Mesenteric fat pad (tissue), 1 donor: ENCODE measurements at places on chromosomes 3 and 15.
A peak's percentile ranks its signal among the peaks of the same experiment; 100 is the strongest.

- DNase-seq: peak; percentile 62
Measured at GRCh38 chr3:138473391-138473790, 39.0 kb downstream of the ESYT3 start.

- no peak for DNase-seq
Measured at GRCh38 chr3:151630035-151630434, 103.7 kb upstream of the AADACL2 start.

DNA sequence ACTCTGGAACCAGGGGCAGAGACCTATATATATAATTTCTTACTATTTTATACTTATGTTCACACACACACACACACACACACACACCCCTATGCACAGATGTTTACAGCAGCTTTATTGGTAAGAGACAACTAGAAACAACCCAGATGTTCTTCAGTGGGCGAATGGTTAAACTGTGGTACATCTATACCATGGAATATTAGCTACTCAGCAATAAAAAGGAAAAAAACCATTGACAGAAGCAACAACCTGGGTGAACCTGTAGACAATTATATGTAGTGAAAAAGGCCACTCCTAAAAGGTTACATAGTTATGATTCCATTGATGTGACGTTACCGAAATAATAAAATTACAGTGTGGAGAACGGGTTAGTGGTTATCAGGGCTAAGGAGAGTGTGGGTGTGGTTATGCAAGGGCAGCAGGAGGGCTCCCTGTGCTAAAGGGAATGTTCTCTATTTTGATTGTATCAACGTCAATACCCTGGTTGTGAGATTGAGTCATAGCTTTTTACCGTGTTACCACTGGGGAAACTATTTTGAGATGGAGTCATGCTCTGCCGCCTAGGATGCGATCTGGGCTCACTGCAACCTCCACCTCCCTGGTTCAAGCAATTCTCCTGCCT, 85.5 kb downstream of the FLNB start:
- DNase-seq: no peak

GRCh38 chr15:69557020-69557706, 104.5 kb downstream of the RPLP1 start:
- no peak for DNase-seq

DNA sequence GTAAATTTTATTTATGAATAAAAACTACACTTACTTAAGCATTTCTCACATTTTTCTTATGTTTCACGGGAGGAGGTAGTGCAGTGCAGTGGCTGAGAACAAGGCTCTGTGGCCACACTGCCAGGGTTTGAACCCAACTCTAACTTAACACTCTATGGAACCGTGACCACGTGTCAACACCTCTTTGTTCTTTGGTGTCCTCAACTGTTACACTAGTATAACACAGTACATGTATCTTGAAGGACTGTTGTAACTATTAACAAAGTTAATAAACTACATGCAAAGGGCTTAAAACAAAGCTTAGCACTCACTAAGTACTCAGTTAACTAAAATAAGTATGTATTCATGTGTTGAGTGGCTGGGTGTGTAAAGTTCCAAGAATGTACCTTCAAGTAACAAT, 19.5 kb downstream of the CD47 start:
- DNase-seq: no peak

GRCh38 chr3:184155644-184156521, 706 bp downstream of the DVL3 start:
- no peak for DNase-seq
